ENCODE measurements at places on chromosomes 4 and X.
A peak's percentile ranks its signal among the peaks of the same experiment; 100 is the strongest.

DNA sequence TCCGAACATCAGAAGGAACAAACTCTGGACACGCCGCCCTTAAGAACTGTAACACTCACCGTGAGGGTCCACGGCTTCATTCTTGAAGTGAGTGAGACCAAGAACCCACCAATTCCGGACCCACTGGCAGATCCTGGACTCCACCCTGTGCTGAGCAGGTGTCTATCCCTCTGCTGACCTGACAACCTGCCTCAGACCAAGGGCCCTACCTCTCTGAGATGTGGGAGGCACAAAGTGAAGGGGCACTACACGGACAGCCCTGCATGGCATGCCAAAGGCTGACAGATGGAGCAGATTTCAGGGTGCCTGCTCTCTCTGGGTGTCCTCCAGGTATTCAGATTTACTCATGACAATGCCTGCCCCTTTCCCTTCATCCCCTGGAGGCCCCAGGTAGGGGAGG lies 14.0 kb upstream of the HSFX1 start:
- DNase-seq, result no peak

DNA sequence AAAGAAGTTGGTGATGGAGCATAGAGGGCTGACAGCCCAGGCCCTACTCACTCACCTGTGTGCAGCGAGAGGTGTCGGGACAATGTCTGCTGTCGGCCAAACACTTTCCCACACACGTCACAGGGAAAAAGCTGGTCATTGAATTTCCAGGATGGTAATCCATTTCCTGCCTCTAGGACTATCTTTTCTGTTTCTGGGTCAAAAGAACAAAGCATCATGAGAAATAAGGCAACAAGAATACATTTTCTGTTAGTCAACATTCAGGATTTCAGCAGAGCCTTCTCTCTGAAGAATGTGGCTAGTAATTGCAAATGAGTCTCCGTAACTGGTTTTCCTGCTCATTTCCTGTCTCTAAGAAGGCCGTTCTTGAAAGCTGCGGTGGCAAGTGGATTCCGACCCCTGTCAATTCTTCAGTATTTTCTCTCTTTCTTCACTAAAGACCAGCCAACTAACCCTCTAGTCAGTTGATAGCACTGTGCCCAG lies 99.4 kb downstream of the C4orf51 start:
- DNase-seq, result no peak

GRCh38 chrX:115898382-115899001 lies 272.1 kb upstream of the AGTR2 start:
- DNase-seq, result peak; percentile 1

GRCh38 chr4:87068583-87069021 lies 133.8 kb downstream of the AFF1 start:
- no peak for DNase-seq

DNA sequence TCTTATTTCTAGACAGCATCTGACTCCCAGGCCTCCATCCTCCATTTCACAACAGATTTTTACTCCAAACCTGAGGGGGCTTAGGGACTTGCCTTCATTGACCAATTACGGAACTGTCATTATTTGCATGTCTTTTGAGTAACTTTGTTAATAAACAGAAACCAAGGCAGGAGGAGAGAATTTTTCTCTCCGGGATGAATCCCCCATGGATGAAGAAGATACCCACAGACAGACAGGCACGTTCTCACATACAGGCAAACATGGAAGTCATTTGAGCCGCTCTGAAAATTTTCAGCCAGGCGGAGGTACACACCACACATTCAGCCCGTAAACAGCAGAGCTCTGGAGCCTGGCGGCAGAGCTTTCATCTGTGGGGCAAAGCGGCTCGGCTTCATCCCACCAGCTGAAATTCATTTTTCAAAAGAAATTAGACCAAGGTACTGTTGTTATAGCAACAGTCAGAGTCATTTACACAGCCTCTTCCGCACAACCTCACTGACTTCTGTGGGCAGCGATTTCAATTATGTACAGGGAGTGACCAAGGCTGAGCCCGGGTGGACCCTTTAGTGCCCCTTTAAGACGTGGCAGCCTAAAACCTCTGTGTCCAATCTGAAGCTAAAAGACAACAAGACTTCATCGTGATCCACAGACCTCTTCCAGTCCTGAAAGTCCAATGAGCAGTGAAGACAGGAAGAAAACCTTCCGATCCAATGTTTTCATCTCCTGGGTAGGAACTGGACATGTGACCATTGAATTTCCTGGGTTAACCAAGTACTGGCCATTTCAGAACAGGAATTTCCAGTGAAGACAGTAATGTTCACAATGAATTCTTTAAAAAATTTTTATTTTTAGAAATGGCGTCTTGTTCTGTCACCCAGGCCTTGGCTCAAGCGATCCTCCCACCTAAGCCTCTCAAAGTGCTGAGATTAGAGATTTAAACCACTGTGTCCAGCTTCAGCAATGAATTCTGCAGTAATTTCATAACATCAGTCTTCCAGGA lies 237.0 kb downstream of the MGST2 start:
- DNase-seq, result no peak

- DNase-seq, result no peak
These were observed 72.8 kb upstream of the INTU start for GRCh38 chr4:127559981-127560380.

DNA sequence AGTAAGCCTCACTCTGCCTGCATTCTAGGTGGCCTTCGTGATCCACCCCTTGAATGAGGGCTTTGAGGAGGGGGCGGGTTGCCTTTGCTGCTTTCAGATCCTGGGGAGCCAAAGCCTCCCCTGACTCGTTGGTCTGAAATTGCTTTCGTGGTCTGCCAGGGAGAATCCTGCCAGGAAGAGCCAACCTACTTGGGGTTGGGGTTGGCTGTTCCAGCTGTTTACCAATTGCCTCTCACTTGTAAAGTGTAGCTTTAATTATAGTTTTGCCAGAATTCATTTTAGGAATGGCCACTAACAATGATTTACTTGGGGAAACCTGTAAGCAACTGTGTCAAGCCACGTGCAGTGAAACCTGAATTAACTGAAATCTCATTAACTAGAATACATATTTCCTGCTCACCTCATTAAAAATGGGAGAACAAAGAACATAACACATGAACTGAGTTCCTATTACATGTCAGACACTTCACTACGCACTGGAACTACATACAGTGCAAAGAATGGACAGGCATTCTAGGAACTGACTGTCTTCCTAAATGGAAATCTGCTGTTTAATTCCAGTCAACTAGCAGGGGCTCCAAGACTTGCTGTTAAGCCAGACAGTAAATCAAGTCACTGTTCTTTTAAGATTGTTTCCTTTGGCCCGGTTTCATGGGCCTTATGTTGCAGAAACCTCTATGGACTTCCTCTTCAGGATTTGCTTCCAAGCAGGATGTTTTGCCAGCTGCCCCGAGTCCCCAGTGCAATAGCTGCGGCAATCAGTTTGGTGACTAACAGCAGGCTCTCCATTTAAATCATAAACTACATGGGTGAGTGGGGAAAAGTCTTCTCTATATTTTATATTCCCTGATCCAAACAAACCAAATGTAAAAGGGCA lies 16.4 kb upstream of the NKRF start:
- DNase-seq, result no peak

- DNase-seq, result no peak
These were observed 689 bp upstream of the NHSL2 start for GRCh38 chrX:71909956-71910355.

- no peak for DNase-seq
These were observed 161.5 kb downstream of the SOWAHB start for GRCh38 chr4:76736414-76736813.

Measured in hematopoietic multipotent progenitor cell treated with erythropoietin and hydrocortisone succinate and interleukin-3 and kit ligand, for 4 days (in vitro differentiated cells).